Left cardiac atrium (tissue), 4 donors: ENCODE measurements at places on chromosomes 1 and 21. TPM values are rescaled to one million over a fixed set of nuclear protein-coding genes. Genes with fewer than 3 reads are reported as not detected.

DNA sequence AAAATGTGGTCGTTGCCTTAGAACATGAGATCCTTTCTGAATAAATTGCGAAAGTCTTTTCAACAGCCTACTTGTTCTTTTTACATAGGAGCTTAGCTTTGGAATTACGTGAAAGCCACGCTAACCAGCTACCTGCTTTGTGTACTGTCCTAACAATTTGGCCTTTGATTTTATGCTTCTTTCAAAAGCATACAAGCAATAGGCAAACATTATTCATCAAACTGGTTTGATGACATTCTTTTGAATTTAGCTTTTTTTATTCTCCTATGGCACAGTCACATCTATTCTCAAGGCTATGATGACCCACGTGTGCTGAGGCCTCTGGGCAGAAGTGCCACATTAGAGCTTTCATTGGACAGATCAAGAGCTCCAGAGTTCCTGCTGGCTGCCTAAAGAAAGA is 178.0 kb upstream of the DPT start:
- no peak for DNase-seq

SERTAD4 gene
- total RNA-seq = 7.0 TPM

CD5L gene
- total RNA-seq = not detected

- DNase-seq = no peak
These were observed 51.6 kb downstream of the PLEKHA6 start for GRCh38 chr1:204308023-204308628.

ZBTB8A gene
- total RNA-seq = 3.0 TPM

DNA sequence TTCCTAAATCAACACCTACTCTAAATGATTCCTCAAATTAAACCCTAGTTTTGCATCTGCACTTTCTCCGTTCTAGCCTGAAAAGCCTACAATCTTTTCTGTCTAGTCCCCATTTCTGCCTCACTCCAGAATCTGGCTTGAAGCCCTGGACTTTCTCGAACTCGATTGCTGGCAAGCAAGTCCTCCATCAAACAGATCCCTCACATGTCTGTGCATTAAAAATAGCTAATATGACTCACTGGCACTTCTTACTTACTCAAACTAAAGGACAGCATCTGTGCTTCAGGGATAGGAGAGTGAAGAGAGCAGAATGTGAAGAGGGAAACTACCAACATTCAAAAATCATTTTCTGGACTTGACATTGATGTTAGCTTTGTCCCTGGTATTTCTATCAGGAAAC is 51.8 kb upstream of the CXADR start:
- peak; percentile 44 for DNase-seq

OR2M5 gene
- total RNA-seq = not detected

DNA sequence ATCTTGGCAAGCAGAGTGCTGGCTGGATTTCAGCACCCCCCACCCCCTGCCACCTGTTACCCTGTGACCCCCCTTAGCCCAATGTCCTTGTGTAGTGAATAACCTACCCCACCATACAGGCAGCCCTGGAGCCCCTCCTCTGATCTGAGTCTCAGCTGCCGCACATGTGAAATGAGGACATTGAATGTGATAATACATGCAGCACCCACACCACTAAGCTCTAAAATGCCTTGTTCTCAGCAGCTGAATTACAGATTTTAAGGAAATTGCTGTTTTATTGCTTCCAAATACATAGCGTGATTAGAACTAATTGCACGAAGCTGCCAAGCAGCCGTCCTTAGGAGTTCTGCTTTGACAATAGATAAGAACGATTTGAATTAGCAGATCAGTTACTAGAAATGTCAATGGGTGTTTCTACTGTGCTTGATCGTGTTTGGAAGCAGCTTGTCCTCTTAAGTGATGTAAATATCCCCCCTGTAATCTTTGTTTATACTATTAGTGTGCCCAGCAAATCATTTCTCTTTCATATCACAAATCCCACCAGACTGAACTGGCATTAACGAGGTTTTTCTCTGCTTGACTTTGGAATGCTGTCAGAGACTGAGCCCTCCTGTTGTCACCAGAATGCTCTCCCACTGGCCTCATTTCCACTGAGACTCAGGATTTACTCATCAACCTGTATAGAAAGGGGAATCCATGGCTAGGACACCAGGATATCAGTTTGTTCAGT is 4.9 kb downstream of the SLAMF8 start:
- DNase-seq = no peak

DNA sequence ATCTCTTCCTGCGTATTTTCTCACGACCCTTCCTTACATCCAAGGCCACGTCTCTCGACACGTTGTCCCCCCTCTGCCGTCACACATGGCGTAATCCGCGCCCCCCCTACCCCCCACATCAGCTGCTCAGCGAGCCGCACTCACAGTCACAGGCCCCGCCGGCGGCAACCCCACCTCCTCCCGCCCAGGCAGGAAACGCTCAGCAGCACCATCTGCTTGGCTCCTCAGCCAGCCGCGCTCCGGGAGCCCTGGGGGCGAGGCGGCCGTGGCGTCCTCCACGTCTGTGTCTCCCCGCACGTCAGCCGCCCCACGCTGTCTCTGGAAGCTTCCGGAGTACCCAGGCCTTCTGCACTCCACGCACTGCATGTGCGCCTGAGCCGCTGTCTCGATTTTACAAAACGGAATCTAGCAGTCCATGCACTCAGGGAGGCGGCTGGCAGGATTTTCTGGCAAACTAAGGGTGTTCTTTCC is 64.6 kb downstream of the SIK1 start:
- DNase-seq = peak; percentile 88

- DNase-seq = peak; percentile 25
These were observed 354.0 kb upstream of the DUSP10 start for GRCh38 chr1:222095606-222096475.

DNA sequence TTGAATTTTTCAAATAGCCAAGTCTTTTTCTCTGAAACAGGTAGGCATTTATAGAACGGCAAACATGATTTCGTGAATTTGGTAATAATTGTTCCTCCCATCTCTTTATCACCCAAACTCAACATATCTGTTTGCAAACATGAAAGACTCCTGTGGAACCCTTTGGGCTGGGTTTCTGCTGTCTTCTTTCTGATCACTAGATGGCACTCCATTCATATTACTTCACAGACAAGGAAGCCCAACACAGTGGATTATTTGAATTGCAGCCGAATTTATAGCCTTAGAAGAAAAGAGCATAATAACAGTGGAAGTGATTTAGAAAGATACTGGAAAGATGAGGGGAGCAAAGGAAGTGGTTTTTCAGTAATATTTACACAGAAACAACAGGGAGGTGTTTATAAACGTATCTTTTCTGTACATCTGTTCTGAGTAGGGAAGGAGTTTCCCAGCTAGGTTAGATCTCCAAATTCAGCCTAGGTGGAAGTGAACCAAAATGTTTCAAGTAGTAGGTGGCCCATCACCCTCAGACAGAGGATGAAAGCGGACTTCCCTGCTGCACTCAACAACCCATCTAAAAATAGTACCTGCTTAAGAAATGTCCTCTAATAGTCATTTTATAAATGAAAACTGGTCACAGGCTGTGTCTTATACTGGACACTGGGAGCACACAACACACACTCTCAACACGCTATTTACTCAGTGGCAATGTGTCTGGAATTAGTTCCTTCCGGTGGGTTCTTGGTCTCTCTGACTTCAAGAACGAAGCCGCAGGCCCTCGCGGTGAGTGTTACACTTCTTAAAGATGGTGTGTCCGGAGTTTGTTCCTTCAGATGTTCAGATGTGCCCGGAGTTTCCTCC is 67.6 kb downstream of the MAP3K21 start:
- no peak for DNase-seq

DNA sequence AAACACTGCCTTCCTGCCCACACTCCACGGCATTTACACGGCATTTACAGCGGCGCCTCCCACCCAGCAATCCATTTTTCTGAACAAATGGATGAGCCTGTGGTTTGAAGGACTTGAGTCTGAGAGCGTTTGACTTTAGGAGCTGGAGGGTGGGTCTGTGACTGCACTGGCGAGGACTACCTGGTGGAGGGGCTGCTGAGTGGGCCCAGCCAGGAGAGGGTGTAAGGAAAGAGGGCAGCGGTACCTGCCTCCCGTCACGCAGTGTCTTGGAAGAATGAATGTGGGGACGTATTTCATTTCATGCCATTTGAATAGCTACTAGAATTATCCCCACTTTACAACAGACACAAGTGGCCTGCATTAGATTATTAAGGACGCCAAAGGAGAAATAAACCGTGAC is 62.9 kb downstream of the B3GALT5 start:
- no peak for DNase-seq

DNA sequence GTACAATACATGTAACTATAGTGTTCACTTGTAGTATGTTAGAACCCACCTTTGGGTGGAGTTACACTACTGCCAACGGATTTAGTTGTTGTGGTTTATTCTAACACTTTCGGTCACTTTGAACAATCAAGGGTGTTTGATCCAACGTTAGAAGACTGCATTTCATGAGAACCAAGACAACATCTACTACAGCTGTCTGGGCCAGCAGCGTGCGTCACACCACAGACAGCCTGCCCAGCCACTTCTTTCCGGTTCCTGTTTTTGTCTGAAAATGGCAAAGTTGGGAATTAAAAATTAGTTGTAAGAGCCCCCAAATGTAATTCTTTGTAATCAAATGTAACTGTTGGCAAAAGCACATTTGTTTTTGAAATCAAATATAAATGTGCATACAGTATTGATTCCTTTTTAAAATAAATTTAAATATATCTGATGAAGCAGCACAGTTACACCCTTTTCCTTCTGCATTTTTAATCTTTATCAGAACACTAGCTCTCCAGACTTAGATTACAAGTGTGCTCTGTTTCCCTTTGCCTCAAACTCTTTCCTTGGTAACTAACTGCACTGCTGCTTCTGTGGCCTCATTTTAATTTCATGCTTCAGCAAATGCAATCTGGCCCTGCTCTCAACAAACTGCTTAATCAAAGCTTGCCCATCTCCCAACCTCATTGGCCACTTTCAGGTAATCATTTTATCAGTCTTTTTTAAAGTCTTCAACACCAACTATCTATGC is 86.6 kb upstream of the DPH5 start:
- peak; percentile 71 for DNase-seq

GRCh38 chr1:11570821-11571380 is 83.3 kb downstream of the FBXO2 start:
- DNase-seq = no peak

DNA sequence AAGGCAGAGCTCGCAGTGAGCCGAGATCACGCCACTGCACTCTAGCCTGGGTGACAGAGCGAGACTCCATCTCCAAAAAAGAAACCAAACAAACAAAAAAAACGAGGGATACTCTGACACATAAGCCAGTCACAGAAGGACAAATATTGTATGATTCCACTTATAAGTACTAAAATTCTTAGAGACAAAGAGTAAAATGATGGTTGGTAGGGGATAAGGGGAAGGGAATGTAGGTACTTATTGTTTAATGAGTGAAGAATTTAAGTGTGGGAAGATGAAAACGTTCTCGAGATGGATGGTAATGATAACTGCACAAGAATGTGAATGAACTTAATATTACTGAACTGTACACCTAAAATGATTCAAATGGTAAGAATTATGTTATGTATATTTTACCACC is 66.7 kb upstream of the GUCA2A start:
- no peak for DNase-seq

LRRC39 gene
- total RNA-seq = 61.2 TPM

SLC35E2B gene
- total RNA-seq = 24.6 TPM

FMN2 gene
- 0.15 TPM for total RNA-seq

DNA sequence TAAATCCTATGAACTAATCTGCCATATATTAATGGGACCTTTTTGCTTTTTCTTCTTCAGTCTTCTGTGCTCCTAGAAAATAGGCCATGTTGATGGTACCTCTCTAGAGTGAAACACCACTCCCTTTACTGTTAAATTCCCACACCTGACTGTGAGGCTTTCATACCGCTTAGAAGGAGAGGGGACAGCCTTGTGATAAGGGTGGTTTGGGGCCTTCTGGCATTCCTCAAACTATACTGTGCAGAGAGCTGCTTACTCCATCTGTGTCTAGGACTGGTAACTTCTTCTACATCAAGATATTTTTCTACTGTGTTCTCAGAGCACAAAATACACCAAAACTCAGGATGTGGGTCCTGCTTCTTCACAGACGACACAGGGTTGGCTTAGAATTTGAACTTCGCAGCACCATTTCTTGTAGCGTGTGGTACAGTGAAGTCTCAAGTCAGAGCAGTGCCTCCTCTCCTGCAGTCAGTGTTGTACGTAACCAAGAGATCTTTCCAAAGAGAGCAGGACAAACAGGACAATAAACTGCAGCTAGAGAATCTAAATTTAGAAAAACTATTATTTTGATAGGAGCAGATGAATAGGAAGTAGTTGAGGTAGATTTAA is 43.8 kb downstream of the MACO1 start:
- no peak for DNase-seq

GRCh38 chr1:211196880-211197279 is 62.3 kb upstream of the RCOR3 start:
- DNase-seq = no peak

MX1 gene
- total RNA-seq = 15.4 TPM

DNA sequence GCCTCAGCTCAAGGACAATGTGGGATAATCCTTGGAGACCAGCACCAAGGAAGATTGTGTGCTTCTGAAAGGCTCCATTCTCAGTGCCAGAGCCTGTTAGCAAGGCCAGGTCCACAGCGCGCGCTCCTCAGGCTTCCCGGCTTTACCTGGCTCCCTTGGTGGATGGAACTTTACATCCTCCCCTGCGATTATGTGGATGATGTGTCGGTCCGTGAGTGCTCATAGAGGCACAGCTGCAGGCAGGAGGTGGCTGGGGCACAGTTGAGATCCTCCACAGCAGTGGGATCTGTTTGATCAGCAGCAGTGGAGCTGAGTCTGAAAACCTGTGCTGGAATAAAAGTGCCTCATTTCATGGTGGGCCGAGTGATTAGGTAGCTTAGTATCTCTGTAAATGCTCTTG is 62.7 kb downstream of the PRDM2 start:
- no peak for DNase-seq

GRCh38 chr1:214126697-214127146 is 138.9 kb downstream of the PROX1 start:
- DNase-seq = no peak

NCMAP gene
- 0.18 TPM for total RNA-seq

GREM2 gene
- not detected for total RNA-seq

- DNase-seq = no peak
These were observed 27.3 kb upstream of the EVA1B start for GRCh38 chr1:36350659-36351226.

DNA sequence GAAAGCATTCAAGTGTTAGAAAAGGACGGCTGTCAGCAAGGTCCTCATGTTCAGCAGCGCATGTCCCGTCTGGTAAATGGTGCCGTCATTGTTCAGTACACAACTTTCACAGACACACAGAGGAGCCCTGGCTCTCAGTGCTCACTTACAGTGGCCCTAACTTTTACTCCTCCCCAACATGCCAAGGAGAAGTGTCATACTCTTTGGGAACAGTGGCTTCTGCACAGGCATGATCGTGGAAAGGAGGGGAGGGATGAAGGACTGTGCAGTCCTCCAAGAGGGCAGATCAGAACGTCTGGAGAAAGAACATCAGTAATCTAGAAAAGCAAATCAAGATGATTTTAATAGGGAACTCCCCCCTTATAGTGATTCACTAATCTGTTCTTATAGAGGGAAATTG is 3.8 kb upstream of the GRHL3 start:
- DNase-seq = no peak

DNA sequence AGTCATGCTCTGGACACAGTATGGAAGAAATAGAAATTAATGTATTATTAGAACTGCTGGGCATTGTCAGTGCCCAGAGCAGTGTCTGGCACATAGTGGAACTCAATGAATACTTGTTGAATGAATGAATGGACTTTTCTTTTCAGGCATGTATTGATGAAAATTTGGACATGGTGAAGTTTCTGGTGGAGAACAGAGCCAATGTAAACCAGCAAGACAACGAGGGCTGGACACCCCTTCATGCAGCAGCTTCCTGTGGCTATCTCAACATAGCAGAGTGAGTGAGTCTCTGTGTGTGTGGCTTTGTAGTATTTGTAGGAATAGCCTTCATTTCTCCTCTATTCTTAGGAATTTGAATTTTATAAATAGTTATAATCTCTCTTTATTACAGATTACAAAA is 68.1 kb downstream of the PPP1R12B start:
- no peak for DNase-seq
